ENCODE measurements at places on chromosomes 12 and 14. TPM values are rescaled to one million over a fixed set of nuclear protein-coding genes. Genes with fewer than 3 reads are reported as not detected.

DNA sequence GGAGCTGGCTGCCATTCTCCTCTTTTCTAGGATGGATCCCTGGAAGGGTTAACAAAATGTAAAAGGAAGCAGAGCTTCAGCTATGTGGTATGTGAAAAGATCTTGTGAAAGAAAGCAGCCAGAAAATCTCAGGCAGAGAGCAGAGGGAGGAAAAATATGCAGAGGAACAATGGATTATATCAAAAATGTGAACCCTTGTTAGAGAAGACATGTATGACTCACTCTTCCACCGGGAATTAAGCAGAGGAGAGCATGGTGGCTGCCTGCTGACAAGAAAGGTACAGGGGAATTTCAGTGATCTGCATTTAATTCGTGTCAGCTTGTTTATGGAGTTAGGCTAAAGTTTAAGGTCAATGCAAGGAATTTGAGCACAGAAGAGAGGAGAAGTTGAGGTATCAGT, 46.3 kb downstream of the KCNA1 start:
- DNase-seq: no peak

The HNRNPA1 gene
- 249 TPM for total RNA-seq

- peak; percentile 88 for DNase-seq
Measured at GRCh38 chr14:95515596-95516552, 576 bp downstream of the SYNE3 start.

The SLC25A47 gene
- not detected for total RNA-seq

The CLEC6A gene
- not detected for total RNA-seq

GRCh38 chr14:40365305-40365704, 933.1 kb upstream of the FBXO33 start:
- DNase-seq: no peak

- no peak for DNase-seq
Measured at GRCh38 chr14:29391801-29392200, 535.8 kb downstream of the PRKD1 start.

The SNX6 gene
- total RNA-seq: 48.7 TPM

DNA sequence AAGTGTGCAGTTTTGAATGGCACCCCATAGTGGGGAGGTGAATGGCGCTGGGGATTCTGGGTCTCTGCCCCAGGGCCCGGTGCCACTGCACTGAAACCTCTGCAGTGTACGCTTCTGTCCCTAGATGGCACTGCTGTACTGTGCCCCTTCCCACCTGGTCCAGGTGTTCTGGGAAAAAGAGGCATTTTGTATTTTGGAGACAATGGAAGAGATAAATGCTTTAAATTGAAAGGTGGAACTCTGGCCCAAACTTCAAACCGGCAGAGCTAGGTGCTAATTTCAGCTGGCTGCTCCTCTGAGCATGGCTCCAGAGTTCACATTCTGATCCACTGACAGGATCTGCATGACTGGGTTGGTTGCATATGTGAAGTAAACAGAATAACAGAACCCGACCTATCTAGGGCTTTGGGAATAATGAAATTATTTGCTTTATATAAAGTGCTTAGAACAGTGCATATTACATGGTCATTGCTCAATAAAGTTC, 52.2 kb downstream of the KRT80 start:
- DNase-seq: peak; percentile 85

DNA sequence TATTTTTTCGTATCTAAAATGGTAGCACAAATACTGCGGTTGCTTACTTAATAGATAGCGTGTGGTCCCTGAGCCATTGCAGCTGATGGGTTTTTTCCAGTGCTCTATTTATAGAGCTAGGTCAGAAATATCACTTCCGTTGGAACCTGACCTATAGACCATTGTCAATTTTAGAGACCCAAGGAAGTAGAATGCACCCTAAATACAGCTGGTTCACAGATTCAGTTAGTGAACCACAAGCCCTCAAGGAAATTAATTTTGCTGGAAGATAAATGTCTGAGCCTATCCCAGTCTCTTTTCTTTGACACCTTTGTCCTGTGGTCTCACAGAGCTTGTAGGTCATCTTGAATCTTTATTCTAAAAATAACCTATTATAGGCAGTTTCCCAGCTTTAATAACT, 391.0 kb downstream of the ZFP36L1 start:
- no peak for DNase-seq

GRCh38 chr12:15200641-15201040, 20.6 kb downstream of the RERG start:
- DNase-seq: no peak

- no peak for DNase-seq
Measured at GRCh38 chr12:109538191-109538863, 35.0 kb downstream of the MMAB start.

DNA sequence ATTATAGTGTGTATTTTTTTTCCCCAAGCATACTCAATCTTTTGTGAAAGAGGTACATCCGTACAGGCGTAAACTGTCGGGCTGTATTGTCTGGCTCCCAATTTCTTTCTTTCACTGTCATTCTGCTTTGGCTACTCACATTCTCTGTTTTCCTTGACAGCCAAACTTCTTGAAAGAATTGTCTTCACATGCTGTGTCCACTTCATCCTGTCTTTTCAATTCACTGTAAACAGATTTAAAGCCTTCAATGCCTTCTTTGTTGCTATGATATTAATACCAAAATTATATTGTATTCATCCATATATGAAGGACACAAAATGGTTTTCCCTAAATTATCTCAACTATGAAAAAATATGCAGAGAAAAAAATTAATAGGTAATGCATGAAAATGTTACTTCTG, 6.0 kb upstream of the ATP23 start:
- peak; percentile 48 for DNase-seq

All from Karpas-422 (cell line).